ENCODE measurements at places on chromosomes 16 and 17.

DNA sequence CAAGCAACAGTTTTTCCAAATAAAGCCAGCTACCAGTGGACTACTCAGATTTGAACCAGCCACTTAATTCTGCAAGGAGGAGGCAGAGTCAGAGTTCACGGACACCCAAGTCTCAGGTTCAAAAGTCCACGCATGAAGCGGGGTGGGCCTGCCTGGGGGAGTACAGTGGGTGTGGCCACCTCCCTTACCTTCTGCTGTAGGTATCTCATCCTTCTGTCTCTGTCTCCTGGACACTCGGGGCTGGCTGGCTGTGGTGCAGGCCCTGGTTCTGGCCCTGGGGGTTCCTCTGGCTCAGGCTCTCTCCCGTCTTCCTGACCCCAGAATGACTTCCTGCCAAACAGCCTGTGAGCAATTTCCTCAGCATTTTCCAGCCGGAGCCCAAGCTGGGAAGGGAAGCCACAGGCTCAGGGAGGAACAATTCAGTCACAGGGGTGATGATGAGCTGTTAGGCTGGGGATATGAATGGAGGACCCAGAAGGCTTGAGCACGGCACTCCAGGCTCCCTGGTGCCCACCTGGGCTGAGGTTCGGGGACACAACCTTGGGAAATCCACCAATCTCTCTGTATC, 101.9 kb downstream of the LITAF start:
- no peak for DNase-seq

GRCh38 chr17:5416901-5417300, 2.6 kb downstream of the NUP88 start:
- DNase-seq = no peak

- DNase-seq = no peak
These were observed 5.3 kb downstream of the ST6GALNAC1 start for GRCh38 chr17:76638263-76638662.

- no peak for DNase-seq
These were observed 17.7 kb downstream of the HID1 start for GRCh38 chr17:74954665-74955421.

DNA sequence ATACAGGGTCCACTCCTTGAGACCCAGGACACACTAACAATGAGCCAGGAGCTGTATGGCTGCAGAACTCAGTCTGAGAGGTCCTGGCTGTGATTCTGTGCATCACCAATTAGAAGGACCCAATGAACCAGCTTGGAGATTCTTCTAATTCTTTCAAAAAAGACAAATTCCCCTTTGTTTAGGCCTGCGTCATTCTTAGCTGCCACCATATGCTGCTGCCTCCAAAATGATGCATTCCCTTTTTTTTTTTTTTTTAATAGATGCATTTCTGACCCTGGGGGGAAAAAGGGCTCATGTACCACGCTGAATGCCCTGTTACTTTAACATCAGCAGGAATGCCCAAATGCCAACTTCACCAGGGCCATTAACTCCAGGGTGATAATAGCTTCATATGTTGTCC, 28.5 kb downstream of the EMP2 start:
- DNase-seq = no peak

- peak; percentile 33 for DNase-seq
These were observed 53.1 kb upstream of the USP7 start for GRCh38 chr16:9016824-9017223.

- no peak for DNase-seq
These were observed 6.4 kb downstream of the RPS15A start for GRCh38 chr16:18783430-18784341.

DNA sequence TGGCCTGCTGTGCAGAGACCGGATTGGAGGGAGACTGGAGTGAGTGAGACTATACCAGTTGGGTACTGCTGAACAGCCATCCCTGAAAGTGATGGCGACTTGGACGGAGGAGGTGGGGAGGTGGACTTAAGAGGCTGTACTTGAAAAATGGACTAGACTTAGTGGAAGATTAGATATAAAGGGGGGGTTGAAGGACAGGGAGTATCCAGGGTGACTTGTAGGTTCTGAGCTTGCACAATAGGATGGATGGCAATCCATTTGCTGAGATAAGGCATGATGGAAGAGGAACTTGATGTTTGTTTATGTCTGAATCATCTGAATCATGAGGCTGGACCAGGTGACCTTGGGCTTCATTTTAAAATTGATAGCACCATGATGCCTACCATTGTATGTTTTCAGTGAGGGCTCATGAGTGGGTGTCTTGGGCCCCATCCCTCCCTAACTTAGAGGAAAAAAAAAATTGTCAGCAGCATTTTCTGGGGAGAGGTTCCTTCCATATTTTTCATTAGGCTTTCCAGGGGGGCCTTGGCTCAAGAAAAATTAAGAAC, 41.2 kb downstream of the PRKCA start:
- no peak for DNase-seq

- no peak for DNase-seq
These were observed 30.9 kb downstream of the GLG1 start for GRCh38 chr16:74575807-74576643.

DNA sequence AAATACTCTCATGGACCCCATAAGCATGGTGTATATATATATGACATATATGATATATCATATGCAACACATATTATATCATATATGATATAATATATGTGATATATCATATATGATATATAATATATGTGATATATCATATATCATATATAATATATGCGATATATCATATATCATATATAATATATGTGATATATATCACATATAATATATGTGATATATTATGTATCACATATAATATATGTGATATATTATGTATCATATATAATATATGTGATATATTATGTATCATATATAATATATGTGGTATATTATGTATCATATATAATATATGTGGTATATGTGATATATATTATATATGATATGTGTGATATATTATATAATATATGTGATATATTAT, 21.9 kb upstream of the MAPK3 start:
- no peak for DNase-seq

GRCh38 chr17:44283344-44284023, 15.5 kb upstream of the SLC4A1 start:
- DNase-seq = no peak

- no peak for DNase-seq
These were observed 14.8 kb downstream of the DNAI2 start for GRCh38 chr17:74288785-74289184.

GRCh38 chr16:89156740-89157645, 14.6 kb upstream of the CDH15 start:
- DNase-seq = no peak

DNA sequence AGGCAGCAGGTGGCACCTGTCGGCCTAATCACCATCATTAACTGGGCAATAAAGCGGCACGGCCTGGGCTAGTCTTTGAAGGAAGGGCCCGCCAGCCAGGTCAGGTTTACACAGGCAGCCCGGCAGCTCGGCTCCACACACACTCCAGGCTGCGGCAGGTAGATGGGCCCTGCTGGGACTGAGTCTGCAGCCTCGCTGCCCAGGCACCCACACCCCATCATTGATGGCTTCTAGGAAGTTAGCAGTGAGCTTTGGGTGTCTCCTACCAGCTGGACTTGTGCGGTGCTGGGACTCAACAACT, 6.8 kb upstream of the FOXN1 start:
- DNase-seq = no peak

GRCh38 chr17:4544135-4544950, 10.8 kb downstream of the MYBBP1A start:
- DNase-seq = no peak

- DNase-seq = no peak
These were observed 57.9 kb upstream of the SLC12A3 start for GRCh38 chr16:56807011-56807675.

- no peak for DNase-seq
These were observed 215.5 kb upstream of the RPL38 start for GRCh38 chr17:73987845-73988509.

GRCh38 chr17:14078027-14078426, 8.7 kb downstream of the COX10 start:
- no peak for DNase-seq

GRCh38 chr16:14549789-14550153, 80.3 kb downstream of the PARN start:
- no peak for DNase-seq

DNA sequence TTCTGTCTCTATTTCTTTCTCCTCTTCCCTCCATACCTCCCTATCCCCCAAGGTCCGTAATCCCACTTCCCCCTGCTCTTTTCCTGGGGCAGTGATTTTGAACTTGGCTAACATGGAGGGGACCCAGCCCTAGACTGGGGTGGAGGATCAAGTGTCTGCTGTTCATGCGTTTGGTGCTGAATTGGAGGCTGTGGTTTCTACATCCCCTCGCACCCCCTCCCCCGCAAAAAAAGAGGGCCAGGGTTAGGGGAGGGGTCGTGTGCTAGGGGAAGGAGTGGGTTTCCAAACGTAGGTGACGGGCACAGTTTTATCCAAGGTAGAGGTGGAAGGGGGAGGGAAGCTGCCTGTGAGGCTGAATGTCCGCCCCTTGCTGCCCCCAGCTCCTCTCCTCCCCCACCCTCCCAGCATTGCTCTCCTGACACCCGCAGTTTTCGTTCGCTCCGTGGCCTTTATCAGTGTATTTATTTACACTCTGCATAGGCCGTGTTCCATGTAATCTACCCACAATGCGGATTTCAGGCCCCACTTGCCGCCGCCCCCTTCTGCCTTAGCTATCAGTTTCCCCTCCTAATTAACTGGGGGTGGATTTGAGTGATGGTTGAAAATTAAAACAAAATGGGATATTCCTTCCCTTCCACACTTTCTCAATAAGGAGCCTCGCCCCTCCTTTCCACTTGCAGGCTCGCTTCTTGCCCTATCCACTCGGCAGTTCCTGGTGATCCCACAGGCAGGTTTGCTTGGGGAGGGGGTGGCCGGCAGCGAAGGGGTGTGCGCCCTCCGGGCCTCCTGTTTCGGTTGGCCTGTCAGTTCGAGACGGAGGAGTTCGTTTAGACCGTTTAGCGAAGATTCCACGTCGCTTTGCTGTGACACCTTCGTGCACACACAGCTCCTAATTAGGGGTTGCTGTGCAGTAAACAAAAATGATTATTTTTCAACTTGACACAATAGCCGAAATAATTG, 2.0 kb downstream of the GNAO1 start:
- no peak for DNase-seq

- DNase-seq = peak; percentile 8
These were observed 37.9 kb downstream of the SOX8 start for GRCh38 chr16:1019231-1020090.
